ENCODE measurements at places on chromosomes 2 and 18.

GRCh38 chr2:98944775-98945174 is 8.8 kb upstream of the CRACDL start:
- DNase-seq = no peak

GRCh38 chr2:30710461-30710860 is 96.8 kb downstream of the CAPN13 start:
- no peak for DNase-seq

DNA sequence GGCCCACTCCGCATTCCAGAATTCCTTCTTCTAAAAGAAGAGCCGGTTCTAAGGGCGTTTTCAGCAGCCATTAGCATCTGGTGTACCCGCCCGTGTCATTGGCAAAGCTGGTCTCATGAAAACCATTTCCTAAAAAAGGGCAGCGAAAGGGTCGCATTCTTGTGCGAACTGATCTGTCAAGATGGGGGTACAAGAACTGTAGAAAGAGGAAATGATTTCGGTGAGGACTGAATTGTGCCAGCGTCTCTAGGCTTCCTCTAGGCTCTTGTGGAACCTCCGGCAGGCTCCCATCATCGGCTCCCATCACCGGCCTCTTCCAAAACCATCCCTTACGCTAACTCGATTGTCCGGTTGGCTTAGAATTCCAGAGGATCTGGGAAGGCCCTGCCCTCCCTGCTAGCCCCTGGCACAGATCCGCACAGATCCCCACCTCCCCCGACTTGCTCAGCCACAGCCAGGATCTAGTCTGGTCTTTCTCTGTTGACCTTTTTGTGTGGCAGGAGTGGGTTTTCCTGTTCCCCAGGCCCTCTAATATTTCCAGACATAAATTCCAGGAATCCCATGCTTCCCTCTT is 1.3 kb downstream of the RAB31 start:
- DNase-seq = no peak

DNA sequence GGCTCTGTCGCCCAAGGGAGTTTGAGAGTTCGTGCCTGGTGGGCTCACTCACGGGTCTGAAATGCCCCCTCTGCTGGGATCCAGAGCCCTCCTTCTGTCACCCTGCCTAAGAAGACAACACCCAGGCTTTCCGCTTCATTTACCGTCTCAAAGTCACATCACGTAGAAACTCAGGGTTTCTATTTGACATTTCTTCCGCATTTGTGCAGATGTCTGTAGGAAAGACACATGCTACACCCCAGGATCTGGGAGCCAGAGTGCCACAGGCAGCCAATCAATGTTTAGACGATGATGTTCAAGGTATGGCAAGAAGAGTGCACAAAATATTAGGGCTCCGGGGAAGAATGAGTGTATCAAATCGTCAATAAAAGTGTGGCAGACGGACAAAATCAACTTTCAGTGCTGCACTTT is 24.4 kb upstream of the ACKR3 start:
- no peak for DNase-seq

- no peak for DNase-seq
Measured at GRCh38 chr2:218407717-218408116, 8.0 kb downstream of the CTDSP1 start.

- DNase-seq = no peak
Measured at GRCh38 chr2:149084924-149085795, 46.7 kb downstream of the LYPD6B start.

GRCh38 chr2:238911376-238912227 is 63.7 kb downstream of the TWIST2 start:
- DNase-seq = no peak

DNA sequence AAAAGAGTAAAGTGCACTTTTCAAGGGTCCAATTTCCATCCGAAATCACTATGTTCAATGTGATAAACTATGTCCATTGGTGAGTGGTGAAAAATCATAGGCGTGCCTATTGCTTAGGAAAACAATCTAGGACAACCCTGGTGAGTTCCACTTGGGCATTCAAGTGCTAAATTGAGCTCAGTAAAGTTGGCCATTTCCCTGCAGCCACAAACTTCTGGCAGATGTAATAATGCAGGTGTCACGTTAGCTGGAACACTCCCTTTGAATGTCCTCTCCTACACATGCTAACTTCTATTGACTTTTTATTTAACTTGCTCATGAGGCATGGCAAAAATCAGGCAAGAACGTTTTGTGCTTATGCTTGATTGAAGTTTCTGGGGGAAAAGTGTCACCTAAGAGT is 67.1 kb downstream of the CPS1 start:
- DNase-seq = no peak

Measured in mesothelial cell of epicardium (in vitro differentiated cells).